Eye (tissue), 1 donor: ENCODE measurements at places on chromosomes 5 and 9.
A peak's percentile ranks its signal among the peaks of the same experiment; 100 is the strongest.

DNA sequence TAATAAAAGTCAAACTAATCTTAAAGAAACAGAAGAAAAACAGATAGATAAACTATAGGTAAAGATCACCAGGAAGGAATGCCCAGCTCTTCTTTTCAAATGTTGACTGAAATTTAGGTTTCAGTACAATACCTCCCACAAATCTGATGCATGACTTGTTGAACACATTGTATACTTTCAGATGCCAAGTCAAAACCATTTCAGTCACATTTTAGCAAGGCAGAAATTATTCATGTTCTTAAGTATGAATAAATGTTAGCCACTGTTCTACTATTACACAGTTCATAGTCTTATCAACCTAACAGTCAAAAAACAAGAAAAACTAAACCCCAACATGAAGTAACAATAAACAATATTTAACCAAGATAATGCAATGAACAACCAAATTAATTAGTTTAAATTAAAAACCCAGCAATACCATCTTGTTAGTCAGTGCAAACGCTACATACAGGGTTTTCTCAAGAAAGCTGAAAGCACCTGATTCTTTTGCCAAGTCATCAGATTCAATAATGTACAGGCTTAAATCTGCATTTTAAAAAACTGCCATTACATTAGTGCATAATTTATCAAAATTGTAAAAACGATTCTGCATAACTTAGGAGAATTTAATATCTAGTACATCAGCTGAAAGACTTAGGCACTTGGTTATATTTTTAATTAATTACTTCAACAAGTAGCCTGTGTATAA lies 20.0 kb upstream of the PDCL start:
- no peak for DNase-seq

GRCh38 chr5:38463634-38464521 lies 92.6 kb downstream of the LIFR start:
- peak; percentile 62 for DNase-seq

DNA sequence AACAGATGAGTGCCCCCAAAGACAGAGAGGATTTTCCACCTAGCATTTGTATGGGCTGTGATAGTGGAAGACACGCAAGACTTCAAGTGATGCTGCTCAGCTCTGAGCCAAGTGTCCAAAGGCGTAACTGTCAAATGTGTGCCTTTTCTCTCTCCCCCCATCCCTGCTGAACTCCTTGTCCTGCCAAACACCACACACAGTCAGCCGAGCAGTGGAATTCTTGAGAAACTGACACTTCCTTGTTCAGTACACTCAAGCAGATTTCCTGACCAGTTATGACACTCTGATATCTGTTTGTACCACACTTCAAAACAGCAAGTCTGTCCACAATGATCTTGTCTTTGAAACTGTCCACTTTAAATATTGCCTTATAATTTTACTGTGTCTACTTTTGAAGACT lies 166.4 kb downstream of the PIK3R1 start:
- DNase-seq, result peak; percentile 20

GRCh38 chr5:180291943-180292831 lies at the start of gene MAPK9:
Gene MAPK9 (minus strand): TSS chr5:180292083. CDS start chr5:180280561, 11,522 bp downstream.
- peak; percentile 95 for DNase-seq
